ENCODE measurements at places on chromosomes 7 and 10.

DNA sequence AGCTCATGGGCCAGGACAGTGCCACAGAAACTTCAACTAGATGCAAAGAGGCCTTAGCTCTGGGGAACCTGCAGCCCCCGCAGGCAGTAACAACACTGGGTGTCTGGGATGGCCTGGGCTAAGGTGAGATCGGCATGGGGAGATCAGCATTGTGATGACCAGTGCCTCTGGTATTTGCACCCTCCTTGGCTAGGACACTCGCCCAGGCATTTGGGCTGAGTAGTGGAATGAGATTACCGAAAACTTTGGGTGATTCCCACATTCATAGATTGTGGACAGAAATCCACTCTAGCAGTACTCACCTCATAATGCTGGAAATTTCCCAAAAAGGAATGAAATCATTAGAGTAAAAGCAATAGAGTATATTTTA lies 70.6 kb upstream of the ZMIZ2 start:
- DNase-seq: no peak

GRCh38 chr10:126063353-126063791 lies 167.0 kb downstream of the FANK1 start:
- no peak for DNase-seq

- no peak for DNase-seq
Observed at GRCh38 chr7:119664601-119665000, 608.4 kb upstream of the KCND2 start.

DNA sequence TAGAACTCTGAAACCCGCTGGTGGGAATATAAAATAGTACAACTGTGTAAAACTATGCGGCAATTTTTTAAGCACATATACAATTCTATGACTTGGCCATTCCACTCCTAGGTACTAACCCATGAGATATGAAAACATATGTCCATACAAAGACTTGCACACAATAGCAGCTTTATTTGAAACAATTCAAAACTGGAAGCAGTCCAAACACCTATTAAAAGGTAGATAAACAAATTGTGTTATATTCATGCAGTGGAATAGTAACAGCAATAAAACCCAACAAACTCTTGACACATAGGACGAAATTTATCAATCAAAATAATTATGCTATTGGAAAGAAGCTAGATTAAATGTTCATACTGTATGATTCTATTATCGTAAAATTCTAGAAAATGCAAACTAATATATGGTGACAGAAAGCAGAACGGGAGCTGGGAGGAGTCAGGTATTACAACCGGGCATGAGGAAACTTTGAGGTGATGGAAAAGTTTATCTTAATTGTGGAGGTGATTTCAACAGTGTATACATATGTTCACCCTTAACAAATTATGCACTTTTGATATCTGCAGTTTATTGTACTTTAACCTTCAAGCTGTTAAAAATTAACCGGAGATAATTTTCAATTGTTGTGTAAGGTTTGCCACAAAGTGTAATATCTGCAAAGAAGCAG lies 803 bp upstream of the STK31 start:
- DNase-seq: no peak

DNA sequence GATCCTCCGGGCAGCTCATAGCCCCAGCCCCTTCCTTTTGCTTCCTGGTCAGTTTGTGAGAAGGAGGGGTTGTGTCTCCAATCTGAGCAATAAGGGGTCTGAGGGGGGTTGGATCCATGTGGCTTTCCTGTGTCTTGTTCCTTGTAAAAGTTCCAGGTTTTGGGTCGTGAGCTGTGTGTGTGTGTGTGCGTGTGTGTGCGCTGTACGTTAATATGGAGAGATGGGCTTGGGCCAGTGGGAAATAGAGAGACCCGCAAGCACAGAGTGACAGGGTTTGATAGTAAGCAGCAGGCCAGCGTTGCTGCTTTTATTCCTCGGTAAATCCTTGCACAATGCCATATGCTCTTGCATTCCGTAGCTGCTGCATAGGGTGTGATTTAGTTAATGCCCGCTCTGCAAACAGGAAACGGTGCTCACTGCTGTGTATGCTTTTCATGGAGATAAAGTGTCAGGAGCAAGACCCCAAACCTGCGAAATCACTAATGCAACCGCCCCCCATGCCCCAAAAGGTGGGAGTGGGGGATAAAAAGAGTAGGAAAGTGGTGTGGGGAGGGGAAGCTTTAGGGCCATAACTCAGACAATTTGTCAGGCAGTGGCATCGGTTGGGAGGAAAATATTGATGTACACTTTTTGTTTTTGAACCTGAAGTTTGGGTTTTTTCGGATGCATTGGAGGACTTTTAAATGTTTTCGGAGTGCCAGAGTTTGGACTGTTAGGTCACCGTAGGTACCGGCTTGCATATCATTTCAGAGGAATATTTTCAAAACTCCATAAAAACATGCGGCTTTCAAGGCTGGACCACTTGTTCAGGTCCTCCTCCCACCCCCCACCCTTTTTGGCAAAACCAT lies 108.7 kb downstream of the TCF7L2 start:
- no peak for DNase-seq

DNA sequence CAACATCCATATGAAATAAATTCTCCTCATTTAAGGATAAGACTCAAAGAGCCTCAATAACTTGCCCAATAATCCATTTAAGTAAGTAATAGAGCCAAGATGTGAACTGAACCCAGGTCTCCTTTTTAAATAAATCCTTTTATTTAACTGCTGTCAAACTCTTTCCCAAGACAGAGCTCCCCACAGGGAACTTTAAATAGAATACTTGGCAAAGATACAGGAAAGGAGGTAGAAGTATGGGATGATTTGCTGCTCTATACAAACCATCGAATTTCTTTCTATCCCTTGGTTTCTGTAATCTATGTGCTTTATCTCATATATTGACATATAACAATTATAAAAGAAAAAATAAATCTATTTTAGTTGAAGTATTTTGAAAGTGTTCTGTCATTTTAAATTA lies 295.9 kb downstream of the CSTF2T start:
- DNase-seq: no peak

DNA sequence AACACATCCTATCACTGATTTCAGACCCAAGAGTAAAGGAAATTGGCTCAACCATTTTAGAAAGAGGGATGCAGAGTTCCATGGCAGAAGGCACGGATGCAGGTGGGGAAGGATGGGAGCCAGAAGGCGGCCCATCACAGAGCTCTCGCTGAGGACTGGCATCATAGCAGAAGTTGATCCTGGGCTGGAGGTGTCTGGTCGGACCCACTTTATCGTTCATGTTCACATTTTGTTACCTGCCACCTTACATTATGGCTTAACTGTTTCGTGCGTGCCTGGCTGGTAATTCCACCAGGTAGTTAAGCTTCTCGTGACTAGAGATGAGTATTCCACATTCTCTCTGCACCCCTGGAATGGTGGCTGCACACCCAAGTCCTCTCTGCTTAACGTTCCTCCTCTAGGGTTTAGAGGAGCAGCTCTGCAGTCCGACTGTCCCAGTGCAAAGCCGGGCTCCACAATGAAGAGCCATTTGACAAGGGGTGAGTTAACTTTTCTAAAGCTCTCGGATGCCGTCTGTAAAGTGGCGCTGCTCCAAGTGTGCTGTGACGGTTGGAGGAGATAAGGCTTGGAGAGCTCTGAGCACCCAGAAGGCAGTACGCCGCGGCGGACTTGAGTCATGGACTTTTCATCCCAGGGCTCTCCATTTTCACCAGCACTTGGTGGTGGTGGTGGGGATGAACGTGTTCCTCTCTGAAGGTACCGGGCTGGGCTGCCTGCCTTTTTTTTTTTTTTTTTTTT lies 157.1 kb upstream of the SHH start:
- peak; percentile 25 for DNase-seq

DNA sequence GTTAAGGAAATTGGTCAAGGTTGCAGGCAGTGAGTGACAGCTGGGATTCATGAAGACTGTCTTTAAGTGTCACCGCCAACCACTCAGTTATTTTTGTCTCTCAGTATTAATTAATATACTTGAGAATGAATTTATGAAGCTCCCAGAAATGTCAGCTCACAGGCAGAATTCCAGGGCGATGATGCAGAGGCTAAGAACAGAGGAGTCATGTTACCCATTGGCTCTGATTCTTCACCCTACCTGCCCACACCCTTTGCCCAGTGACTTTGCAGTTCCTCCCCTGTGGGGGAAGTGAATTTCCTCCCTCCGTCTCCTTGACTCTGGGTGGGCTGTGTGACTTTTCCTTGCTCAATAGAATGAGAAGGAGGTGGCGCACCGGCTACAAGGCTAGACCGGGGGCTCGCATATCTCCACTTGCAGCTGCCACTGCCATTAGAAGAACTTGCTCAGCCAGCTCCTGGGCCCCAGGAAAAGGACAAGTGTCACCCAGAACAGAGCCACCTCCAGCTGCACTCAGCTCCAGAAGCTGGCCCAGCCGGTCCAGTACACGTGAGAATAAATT lies 157.1 kb upstream of the PRKCQ start:
- no peak for DNase-seq

DNA sequence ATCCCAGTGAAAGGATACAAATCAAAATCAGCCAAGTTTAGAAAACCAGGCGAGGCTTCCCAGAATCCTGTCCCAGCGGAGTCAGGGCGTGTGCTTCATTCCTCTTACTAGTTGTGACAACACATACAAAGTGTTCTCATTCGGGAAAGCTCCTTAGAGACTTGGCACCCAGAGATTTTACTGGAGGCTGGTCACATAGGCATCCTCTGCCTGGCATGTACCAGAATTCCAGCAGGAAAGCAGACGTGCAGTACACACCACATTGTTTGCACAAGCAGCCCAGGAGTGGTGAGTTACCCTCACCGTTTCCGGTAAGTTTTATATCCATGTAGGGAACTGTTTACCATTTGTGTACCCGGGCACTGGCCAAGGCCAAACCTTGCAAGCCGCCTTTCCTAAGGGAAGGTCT lies 34.9 kb downstream of the MMRN2 start:
- DNase-seq: no peak

DNA sequence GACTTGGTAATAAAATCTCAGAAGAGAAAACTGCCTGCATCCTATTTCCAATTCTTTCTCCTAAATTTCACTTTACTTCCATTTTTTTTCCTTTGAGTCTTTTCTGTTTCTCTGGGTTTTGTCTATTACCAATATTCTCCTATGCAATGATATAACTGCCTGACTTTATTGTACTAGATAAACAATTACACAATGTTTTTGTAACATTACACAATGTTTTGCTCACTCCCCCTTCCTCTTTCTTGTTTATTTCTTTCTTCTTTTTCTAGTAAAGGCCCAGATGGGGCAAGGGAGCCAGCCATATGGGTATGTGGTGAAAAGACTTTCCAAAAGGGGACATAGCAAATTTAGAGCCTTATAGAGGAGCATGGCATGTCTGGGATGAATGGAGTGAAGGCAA lies 278.7 kb upstream of the PHYHIPL start:
- DNase-seq: no peak

- no peak for DNase-seq
Observed at GRCh38 chr7:97020601-97020995, 4.0 kb downstream of the DLX5 start.

DNA sequence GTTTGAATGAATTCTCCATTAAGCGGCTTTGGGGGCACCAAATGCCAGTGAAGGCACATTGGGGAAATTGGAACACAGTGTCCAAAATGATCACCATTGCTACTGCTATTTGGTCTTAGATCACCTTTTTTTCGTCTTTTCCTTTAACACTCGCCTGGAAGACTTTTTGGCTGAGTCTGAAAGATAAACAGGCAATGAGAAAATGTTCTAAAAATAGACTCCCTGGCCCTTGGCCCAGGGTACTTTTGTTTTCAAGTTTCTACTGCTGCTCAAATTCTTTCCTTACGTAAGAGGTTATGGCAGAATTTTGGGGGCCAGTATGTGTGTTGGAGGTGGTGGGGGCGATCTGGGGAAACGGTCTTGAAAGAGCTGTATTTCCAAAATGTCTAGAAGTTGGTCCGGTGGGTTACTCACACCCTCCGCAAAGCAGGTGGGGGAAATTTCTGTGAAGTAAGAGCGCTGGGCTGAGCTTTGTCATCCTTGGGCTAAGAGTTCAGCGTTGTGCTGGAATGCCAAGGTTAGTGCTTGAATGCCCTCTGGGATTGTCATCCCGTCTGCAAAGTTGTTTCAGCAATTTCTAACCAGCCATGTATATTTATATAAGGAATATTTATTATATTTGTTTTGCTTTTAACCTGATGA lies 1.3 kb upstream of the ITPRIP start:
- DNase-seq: no peak

- DNase-seq: no peak
Observed at GRCh38 chr10:97204826-97205679, 19.3 kb upstream of the SLIT1 start.

DNA sequence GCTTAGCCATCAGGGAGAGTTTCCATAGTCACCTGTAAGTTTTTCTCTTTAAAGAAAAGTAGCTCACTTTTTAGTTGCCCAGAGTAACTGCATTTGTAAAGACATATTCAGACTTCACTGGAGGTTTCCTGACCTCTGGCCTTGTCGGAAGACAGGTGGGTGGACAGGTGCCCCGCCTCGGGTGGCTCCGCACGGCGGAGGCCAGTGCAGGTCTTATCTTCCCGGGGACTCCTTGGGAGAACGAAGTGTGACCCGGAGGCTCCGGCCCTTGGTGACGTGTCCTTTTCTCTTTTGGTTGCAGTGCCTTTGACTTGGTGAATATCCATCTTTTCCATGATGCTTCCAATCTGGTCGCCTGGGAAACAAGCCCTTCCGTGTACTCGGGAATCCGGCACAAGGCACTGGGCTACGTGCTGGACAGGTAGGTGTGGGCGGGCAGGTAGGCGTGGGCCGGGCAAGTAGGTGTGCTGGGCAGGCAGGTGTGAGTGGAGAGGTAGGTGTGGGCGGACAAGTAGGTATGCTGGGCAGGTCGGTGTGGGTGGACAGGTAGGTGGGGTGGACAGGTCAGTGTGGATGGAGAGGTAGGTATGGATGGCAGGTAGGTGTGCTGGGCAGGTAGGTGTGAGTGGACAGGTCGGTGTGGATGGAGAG lies 75.8 kb downstream of the NKX6-2 start:
- peak; percentile 61 for DNase-seq

DNA sequence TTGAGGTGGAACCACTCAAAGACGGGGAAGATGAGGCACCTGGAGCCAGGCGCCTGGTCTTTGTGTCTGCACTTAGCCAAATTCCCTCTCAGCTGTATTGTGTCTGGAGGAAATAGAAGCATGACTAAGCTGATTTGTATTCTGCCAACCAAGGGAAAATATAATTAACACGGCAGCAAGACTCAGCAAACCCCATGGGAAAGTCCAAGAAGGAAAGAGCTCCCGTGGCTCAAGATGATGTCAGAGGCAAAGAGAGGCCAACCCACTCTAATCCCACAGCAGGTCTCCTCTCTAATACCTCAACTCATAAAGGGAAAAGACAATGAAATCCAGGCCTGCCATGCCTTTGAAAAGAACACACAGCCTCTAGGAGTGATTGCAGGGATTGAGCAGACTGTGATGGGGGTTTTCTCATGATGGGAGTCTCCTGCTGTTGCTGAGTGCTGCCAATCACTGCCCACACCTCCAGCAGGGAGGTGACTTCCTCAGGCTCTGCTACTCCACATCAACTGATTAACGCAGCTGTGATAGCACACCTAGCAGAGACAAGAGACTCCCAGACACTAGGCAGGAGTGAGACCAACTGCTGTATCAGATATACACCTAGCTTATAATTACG lies 255.5 kb upstream of the C7orf33 start:
- DNase-seq: no peak

DNA sequence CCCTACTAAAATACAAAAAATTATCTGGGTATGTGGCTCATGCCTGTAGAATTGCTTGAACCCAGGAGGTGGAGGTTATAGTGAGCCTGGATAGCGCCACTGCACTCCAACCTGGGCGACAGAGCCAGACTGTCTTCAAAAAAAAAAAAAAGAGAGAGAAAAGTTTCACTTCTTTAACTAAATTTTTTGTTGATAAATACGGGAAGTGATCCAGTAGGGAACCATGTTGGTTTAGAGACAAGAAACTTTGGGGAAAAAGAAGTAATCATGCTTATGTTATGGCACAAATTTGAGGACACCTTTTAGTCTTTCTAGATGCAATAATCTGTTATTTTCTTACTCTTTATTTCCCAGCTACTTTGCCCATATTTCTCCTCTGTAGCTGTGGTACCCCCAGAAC lies 309.7 kb downstream of the TYW1 start:
- no peak for DNase-seq
